ENCODE measurements at places on chromosomes 13 and 19. TPM values are rescaled to one million over a fixed set of nuclear protein-coding genes. Genes with fewer than 3 reads are reported as not detected.

Gene ZNF99
- 0.09 TPM for total RNA-seq

Gene IGFL1
- not detected for total RNA-seq

Gene PDX1
- total RNA-seq = not detected

Gene HSD11B1L
- total RNA-seq = 6.6 TPM

Gene LGI4
- total RNA-seq = 6.7 TPM

Gene ZNF560
- total RNA-seq = not detected

Gene NCR1
- total RNA-seq = 1.5 TPM

Gene ZNF208
- total RNA-seq = 6.3 TPM

DNA sequence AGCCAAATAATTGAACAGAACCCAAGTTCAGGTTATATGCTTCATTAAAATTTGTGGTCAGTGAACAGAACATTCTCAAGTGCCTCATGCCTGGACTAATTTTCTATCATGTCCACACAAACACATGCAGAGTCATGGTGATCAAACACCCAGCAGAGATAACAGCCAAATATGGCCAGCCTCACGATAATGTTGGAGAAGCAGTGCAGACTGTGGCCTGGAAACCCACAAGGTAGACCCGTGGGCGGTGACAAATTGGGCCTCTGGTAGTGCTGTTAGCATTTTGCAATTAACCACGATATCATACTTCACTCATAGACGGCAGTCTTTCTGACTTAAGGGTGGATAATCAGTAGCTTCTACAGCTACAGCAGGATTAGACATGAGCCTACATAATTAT, 35.0 kb upstream of the VWA8 start:
- no peak overlapping the region for H3K27ac ChIP-seq
- H3K4me3 ChIP-seq = no peak overlapping the region
- H3K36me3 ChIP-seq = no peaks in the 10 kb centered on the region
- no peaks in the 10 kb centered on the region for H3K27me3 ChIP-seq

DNA sequence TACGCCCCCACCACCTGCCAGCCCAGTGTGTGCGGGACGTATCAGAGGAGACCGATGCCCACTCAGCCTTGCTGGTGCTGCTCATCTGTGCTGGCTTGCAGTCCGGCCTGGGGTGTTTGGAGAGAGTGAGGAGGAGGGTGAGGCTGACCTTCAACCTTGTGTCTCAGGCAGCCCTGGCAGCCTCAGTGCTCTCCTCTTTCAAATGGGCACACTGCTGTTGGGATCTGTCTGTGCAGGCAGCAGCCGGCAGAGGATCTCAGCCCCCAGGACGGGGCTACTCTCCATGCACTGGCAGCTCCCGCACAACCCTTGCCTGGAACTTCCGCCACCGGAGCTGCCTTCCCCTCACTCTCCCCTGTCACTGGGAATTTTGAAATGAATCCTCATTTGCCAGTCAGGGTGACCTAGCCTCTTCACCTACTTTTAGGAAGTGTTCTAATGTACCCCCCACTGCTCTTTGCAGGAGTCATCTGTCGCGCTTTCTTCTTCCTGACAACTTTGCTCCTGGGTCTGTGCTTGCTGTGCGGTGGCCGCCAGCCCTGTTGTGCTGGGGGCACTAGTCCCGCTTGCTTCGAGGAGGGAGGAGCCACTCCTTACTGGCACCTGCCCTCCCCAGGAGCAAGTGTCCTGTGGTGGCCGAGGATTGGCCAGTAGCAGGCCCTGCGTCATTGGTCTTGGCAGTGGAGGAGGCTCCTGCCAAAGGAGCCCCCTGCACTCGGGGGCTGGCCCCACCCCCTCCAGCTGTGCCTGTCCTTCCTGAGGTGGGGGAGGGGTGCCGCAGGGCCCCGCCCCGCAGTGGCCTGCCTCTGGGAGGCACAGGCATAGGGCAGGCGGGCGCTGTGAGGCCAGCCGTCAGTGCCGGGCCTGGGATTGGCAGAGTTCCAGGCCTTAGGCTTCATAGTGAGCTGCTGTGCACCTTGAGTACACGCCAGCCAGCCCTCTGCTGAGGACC, 53.4 kb downstream of the TSSK6 start:
- peak overlapping the region; percentile 4 for H3K4me3 ChIP-seq
- peak overlapping the region; percentile 82 for H3K27ac ChIP-seq
- H3K36me3 ChIP-seq = peaks cover 21% of the 10 kb centered on the region
- peak; percentile 75 for DNase-seq
- no peaks in the 10 kb centered on the region for H3K27me3 ChIP-seq

DNA sequence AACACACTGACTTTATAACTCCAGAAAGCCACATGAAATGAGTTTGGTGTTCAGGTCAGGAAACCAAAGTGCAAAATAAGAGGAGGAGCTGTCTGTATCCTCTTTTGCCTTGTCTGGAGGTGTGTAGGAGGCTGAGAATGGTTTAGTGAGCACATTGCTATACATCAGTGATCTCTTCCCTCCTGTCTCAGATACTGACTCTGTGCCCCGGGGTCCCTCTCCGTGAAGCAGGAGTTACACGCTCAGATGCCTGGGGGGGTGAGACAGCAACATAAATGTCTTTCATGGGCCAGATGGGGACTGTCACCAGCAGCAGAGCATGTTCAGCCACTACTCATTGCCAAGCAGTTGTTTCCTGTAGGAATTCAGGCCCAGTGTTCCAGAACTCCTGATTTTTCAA, 285.4 kb downstream of the ATP8A2 start:
- H3K36me3 ChIP-seq = no peaks in the 10 kb centered on the region
- no peaks in the 10 kb centered on the region for H3K27me3 ChIP-seq
- DNase-seq = no peak
- H3K4me1 ChIP-seq = no peaks in the 10 kb centered on the region

- DNase-seq = no peak
- H3K27me3 ChIP-seq = no peaks in the 10 kb centered on the region
- H3K36me3 ChIP-seq = no peaks in the 10 kb centered on the region
- no peaks in the 10 kb centered on the region for H3K4me1 ChIP-seq
These were observed 2474.2 kb downstream of the PCDH9 start for GRCh38 chr13:64755961-64756360.

- DNase-seq = no peak
- no peak overlapping the region for H3K27ac ChIP-seq
- H3K4me1 ChIP-seq = no peaks in the 10 kb centered on the region
- H3K36me3 ChIP-seq = no peaks in the 10 kb centered on the region
- no peak overlapping the region for H3K4me3 ChIP-seq
These were observed 290.3 kb upstream of the KLF12 start for GRCh38 chr13:74424455-74424854.

DNA sequence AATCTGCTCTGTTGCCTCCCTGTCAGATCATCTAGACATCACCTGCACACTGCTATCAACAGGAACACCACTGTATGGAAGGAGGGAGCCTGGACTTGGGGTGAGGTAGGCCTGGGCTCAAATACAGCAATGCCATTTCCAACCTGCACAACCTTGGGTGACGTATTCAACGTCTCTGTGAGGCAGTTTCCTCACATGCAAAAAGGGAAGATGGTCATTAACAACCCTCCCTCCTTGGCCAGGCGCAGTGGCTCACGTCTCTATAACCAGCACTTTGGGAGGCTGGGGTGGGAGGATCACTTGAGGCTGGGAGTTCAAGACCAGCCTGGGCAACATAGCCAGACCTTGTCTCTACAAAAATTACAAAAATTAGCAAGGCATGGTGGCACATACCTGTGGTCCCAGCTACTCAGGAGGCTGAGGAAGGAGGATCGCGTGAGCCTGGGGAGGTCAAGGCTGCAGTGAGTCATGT, 13.1 kb downstream of the XRCC1 start:
- no peaks in the 10 kb centered on the region for H3K27me3 ChIP-seq
- DNase-seq = no peak
- H3K27ac ChIP-seq = peak overlapping the region; percentile 83
- H3K4me1 ChIP-seq = peaks cover 17% of the 10 kb centered on the region
- no peak overlapping the region for H3K4me3 ChIP-seq
- H3K36me3 ChIP-seq = peaks cover 27% of the 10 kb centered on the region

GRCh38 chr19:41821003-41821735, 23.3 kb downstream of the LYPD4 start:
- H3K4me1 ChIP-seq = no peaks in the 10 kb centered on the region
- H3K36me3 ChIP-seq = no peaks in the 10 kb centered on the region
- peaks cover 6% of the 10 kb centered on the region for H3K27me3 ChIP-seq
- no peak overlapping the region for H3K4me3 ChIP-seq

- H3K27ac ChIP-seq = no peak overlapping the region
- peaks cover under 1% of the 10 kb centered on the region for H3K4me1 ChIP-seq
- no peak for DNase-seq
These were observed 9.6 kb downstream of the FAM98C start for GRCh38 chr19:38412491-38412890.

GRCh38 chr13:53513226-53513625, 484.6 kb downstream of the OLFM4 start:
- H3K36me3 ChIP-seq = no peaks in the 10 kb centered on the region
- no peaks in the 10 kb centered on the region for H3K4me1 ChIP-seq
- no peak for DNase-seq
- no peak overlapping the region for H3K27ac ChIP-seq
- H3K4me3 ChIP-seq = no peak overlapping the region

DNA sequence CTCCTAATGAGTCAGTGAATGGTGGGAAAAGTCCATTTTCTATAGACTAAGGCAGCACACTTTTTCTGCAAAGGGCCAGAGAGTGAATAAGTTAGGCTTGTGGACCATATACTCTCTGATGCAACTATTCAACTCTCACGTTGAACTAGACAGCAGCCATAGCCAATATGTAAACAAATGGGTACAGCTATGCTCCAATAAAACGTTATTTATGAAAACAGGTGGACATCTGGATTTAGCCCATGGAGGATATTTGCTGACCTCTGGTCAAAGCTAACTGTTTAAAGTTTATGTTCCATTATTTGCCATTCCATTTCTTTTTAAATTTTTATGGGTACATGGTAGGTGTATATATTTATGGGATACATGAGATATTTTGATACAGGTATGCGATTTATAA, 4.7 kb upstream of the CCDC169 start:
- peaks cover 21% of the 10 kb centered on the region for H3K36me3 ChIP-seq
- no peak overlapping the region for H3K4me3 ChIP-seq
- no peaks in the 10 kb centered on the region for H3K27me3 ChIP-seq
- H3K4me1 ChIP-seq = no peaks in the 10 kb centered on the region
- no peak overlapping the region for H3K27ac ChIP-seq

DNA sequence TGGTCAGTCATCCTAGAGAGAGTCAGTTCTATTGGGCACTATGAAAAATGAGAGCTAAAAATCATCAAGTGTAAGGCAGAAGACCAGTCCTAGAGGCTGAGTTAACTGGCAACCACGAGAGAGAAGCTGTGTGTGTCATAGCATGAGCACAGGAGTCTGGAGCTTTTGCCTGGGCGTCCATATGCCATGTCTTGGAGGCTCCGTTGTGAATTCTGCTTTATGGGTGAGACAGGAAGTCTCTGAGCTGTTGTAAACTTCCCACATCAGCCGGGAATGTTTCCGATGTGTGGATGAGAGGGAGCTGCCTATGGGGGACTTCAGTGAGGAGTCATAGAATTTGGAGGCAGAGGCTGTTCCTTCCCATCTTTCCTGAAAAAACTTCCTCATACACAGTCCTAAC, 120.0 kb downstream of the ITGBL1 start:
- no peaks in the 10 kb centered on the region for H3K27me3 ChIP-seq
- no peak overlapping the region for H3K27ac ChIP-seq
- DNase-seq = no peak
- H3K4me1 ChIP-seq = no peaks in the 10 kb centered on the region
- H3K36me3 ChIP-seq = no peaks in the 10 kb centered on the region

- no peak overlapping the region for H3K4me3 ChIP-seq
- DNase-seq = no peak
- H3K4me1 ChIP-seq = no peaks in the 10 kb centered on the region
- H3K36me3 ChIP-seq = no peaks in the 10 kb centered on the region
- H3K27ac ChIP-seq = no peak overlapping the region
- H3K27me3 ChIP-seq = no peaks in the 10 kb centered on the region
These were observed 133.0 kb downstream of the SIPA1L3 start for GRCh38 chr19:38039966-38040365.

DNA sequence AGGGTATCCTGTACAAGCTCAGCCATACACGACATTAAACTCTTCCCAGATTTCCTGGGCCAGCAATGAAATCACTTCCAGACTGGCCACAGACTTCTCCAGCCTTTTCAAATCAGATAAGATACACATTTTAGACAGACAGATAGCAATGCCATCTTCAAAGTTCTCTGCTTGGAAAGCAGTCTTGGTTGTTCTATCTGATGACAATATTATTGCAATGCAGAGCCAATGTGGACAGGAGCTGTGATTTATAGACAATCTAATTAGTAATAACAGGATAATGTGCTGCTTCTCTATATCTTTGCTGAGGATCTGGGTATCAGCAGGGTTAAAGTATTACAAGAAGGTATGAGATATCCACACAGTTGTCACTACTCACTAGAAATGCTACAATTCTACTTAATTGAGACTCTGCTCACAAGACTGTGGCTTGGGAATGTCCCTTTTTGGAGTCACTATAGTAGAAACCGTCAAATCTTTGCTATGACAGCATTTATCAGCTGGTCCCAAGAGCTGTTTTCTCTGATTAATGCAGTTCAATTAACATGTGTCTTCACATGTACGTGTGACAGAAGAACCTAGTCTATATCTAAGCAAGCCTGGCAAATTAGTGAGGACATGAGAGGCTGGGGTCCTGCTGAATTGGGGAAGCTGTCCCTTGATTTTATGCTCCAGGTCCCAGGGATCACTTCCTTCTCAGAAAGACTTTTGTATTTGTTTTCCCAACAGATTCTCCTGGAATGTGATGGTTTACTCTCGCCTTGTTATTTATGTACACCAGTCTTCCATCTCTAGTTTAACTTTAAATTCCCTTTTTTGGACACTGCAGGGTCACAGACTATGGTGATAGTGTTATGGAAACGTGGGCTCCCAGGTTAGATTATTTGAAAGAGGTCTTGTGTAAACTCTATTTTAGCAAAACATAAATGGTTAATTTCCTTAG, 68.8 kb downstream of the COL4A1 start:
- H3K27ac ChIP-seq = peak overlapping the region; percentile 38
- no peak overlapping the region for H3K4me3 ChIP-seq
- no peak for DNase-seq
- H3K36me3 ChIP-seq = no peaks in the 10 kb centered on the region

DNA sequence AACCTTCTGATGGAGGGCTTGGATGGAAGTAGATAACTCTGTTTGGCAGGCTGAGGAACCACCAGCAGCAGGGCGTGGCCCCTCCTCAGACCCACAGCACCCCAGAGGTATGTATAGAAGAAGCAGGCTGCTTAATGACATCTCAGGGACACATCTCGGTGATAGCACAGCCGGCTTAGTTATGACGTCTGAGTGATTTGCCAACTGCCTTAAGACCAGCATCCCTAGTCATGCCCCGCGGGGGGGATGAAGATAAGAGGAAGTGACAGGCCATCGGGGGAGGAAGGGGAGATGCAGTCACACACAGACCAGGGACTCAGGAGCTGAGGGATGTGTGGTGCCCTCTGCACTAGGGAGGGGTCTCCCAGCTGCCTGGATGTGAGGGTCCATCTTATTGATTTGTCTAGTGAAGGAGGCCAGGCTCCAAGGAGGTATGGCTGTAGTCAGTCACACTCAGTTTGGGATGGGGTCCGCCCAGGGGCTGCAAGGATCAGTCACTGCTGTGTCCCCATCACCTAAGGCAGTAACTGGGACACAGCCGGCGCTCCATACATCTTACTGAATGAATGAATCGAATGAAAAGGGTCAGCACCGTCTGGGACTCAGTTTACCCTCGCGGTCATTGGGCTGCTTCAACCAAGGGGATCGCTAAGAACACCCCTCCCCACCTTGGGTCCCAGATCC, 19.2 kb upstream of the ERCC1 start:
- no peaks in the 10 kb centered on the region for H3K27me3 ChIP-seq
- peak overlapping the region; percentile 52 for H3K4me3 ChIP-seq
- H3K27ac ChIP-seq = peak overlapping the region; percentile 95
- no peaks in the 10 kb centered on the region for H3K36me3 ChIP-seq
- peaks cover 17% of the 10 kb centered on the region for H3K4me1 ChIP-seq

GRCh38 chr19:33604651-33605050, 17.1 kb upstream of the CHST8 start:
- no peaks in the 10 kb centered on the region for H3K36me3 ChIP-seq
- H3K27ac ChIP-seq = no peak overlapping the region
- no peaks in the 10 kb centered on the region for H3K4me1 ChIP-seq
- no peak for DNase-seq

Data from upper lobe of right lung (tissue), 1 donor.